AG09309 (cell line): ENCODE measurements at places on chromosomes 7 and 10.
A peak's percentile ranks its signal among the peaks of the same experiment; 100 is the strongest.

DNA sequence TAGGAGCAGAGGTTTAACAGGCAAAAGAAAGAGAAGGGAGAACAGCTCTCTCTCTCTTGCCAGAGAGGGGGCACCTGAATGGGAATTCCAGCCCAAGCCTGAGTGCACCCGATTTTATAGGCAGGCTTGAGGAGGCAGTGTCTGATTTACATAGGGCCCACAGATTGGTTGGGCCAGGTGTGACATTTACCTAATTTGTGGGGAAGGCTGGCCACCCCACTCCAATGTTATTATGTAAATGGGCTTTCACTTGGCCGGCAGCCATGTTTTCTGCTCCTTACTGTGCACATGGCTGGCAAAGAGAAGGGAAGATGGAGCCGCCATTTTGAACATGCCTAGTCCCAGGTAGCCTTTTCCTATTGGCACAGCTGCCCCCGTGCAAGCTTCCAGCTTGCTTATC lies 735.5 kb upstream of the AUTS2 start:
- DNase-seq, result no peak

DNA sequence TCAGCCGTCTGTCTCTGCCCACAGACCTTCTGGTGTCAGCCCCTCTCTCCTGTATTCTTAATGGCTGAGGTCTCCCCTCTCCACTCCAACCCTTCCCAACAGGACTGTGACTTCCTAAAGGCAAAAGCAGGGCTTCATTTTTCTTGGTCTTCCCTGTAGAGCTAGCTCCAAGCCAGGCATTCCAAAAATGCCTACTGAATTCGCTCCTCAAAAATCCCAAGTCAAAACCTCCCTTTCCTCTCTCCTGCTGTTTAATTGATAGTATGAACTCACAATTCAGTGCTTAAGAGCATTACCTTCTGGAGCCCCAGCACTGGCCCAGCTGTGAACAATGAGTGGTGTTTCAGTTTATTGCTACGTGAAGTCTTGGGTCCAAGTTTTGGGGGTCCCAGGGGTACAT lies 628.4 kb downstream of the PARD3 start:
- DNase-seq, result no peak

- DNase-seq, result no peak
Observed at GRCh38 chr7:151119055-151119415, 32.8 kb downstream of the AGAP3 start.

GRCh38 chr10:5565205-5565545 lies 40.4 kb downstream of the CALML3 start:
- DNase-seq, result no peak

DNA sequence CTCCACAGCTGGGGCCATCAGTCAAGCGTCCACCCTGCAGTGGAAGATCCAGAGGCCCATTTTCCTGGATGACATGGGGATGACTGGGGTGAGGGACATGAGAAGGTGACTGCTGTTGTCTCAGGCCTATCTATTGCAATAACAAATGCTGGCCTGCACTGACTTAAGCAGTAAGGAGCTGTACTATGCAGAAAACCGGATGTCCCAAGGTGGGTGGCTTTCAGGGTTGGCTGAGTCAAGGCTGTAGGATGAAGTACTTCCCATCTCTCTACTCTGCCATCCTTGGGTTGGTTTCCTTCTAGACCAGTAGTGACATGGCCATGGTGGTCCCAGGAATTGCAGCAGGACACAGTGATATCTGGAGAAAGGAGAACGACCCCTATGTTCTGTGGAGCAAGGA lies 48.1 kb downstream of the NEURL1 start:
- no peak for DNase-seq

- peak; percentile 3 for DNase-seq
Observed at GRCh38 chr10:93106631-93107072, 33.0 kb downstream of the CYP26A1 start.
